ENCODE measurements at places on chromosomes 4 and X.

- DNase-seq, result no peak
Observed at GRCh38 chrX:108298165-108298602, 140.0 kb downstream of the COL4A6 start.

- DNase-seq, result no peak
Observed at GRCh38 chr4:72786401-72786990, 217.5 kb upstream of the ADAMTS3 start.

DNA sequence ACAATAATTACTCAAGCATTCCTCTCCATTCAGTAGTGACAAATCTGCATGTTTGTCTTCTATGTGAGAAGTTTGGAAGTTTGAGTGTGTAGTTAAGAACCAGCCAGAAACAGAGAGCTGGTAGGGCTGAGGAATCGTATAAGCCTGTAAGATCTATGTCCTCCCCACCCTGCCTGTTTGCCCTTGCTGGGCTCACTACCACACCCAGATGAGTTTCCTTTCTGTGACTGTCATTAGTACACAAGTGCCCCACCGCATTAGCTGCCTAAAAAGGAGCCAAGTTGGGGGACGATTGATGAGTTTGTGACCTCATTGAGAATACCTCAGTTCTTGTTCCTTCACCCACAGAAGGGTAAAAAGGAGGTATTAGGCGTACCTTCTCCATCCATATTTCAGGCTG lies 28.3 kb downstream of the DOCK11 start:
- no peak for DNase-seq

DNA sequence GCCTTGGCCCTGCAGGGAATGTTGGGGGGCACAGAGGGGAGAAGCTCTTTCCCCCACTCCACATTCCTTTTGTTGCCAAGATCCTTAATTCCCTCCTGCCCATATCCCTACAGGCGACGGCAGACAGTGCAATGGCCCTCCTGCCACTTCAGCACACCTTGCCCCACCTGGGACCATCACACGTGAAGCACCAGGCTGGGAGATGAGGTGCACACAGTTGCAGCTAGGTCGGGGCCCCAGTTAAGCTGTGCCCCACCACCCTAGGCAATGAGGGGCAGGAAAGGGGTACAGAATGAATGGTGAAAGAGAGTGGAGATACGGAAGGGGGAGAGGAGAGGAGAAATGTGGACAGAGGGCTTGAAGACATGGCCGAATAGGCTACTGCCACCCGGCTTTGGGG lies 26.2 kb downstream of the NALF2 start:
- no peak for DNase-seq

GRCh38 chr4:134747108-134747805 lies 545.7 kb upstream of the PABPC4L start:
- no peak for DNase-seq

DNA sequence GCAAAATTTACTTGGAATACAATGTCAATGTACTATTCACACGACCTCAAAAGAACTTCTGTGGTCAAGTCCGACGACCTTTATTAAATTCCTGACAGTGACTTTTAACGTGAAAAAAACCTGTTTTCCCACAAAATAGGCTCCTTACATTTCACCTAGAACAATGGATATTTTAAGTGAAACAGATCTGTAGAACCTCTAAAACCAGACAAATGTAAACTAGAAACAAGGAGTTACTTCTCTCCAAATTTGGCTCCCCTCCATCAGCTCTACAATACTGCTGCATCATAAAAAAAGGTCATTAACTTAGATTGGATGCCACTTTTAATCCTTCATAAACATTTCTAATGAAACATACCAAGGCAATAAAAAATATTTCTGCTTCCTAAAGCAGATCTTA lies 1.2 kb downstream of the NEK1 start:
- DNase-seq, result no peak

DNA sequence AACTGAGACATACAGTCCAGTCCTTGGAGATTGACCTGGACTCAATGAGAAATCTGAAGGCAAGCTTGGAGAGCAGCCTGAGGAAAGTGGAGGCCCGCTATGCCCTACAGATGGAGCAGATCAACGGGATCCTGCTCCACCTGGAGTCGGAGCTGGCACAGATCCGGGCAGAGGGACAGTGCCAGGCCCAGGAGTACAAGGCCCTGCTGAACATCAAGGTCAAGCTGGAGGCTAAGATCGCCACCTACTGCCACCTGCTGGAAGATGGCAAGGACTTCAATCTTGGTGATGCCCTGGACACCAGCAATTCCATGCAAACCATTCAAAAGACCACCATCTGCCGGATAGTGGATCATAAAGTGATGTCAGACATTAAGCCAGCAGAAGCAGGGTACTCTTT lies 20.4 kb upstream of the FRMPD3 start:
- DNase-seq, result no peak
